ENCODE measurements at places on chromosomes 12 and 14. TPM values are rescaled to one million over a fixed set of nuclear protein-coding genes. Genes with fewer than 3 reads are reported as not detected.

Gene CCDC177
- total RNA-seq = not detected

Gene ADAM20
- total RNA-seq = 0.18 TPM

Gene LRP1
- total RNA-seq = 14.7 TPM

Gene DENND5B
- 18.7 TPM for total RNA-seq

Gene ADAMTS20
- total RNA-seq = not detected

Gene AKT1
- 96.2 TPM for total RNA-seq

Gene ZDHHC22
- not detected for total RNA-seq

Gene E2F7
- total RNA-seq = 9.1 TPM

Gene SIRT4
- total RNA-seq = 7.0 TPM

Gene TSPAN9
- total RNA-seq = 11.6 TPM

Gene CLEC12A
- total RNA-seq = not detected

Gene MYRFL
- total RNA-seq = 0.09 TPM

Gene ASCL1
- not detected for total RNA-seq

Gene NPFF
- 0.51 TPM for total RNA-seq

Gene GAS2L3
- total RNA-seq = 20.8 TPM

Gene TAS2R31
- 6.5 TPM for total RNA-seq

Data from HepG2 (cell line).